ENCODE measurements at places on chromosomes 5 and 9.
A peak's percentile ranks its signal among the peaks of the same experiment; 100 is the strongest.

GRCh38 chr9:136058801-136059302 lies 36.2 kb downstream of the NACC2 start:
- H3K4me1 ChIP-seq = peaks cover 32% of the 10 kb centered on the region
- no peaks in the 10 kb centered on the region for H3K36me3 ChIP-seq
- no peak overlapping the region for H3K27ac ChIP-seq
- no peak overlapping the region for H3K4me3 ChIP-seq
- H3K27me3 ChIP-seq = no peaks in the 10 kb centered on the region
- no peak for DNase-seq

- H3K4me1 ChIP-seq = peaks cover 20% of the 10 kb centered on the region
- no peak overlapping the region for H3K4me3 ChIP-seq
- H3K27me3 ChIP-seq = no peaks in the 10 kb centered on the region
- H3K27ac ChIP-seq = no peak overlapping the region
- no peak for DNase-seq
Measured at GRCh38 chr5:134406390-134406789, 5.3 kb downstream of the CDKN2AIPNL start.

GRCh38 chr5:149094996-149095395 lies 32.1 kb upstream of the SH3TC2 start:
- H3K27me3 ChIP-seq = no peaks in the 10 kb centered on the region
- H3K27ac ChIP-seq = no peak overlapping the region
- no peaks in the 10 kb centered on the region for H3K36me3 ChIP-seq
- no peak for DNase-seq
- H3K4me1 ChIP-seq = no peaks in the 10 kb centered on the region

GRCh38 chr5:141760193-141760592 lies 78.2 kb upstream of the ARAP3 start:
- no peak overlapping the region for H3K27ac ChIP-seq
- no peaks in the 10 kb centered on the region for H3K4me1 ChIP-seq
- H3K4me3 ChIP-seq = no peak overlapping the region
- no peak for DNase-seq
- H3K36me3 ChIP-seq = no peaks in the 10 kb centered on the region

- no peak overlapping the region for H3K27ac ChIP-seq
- H3K4me1 ChIP-seq = peaks cover 30% of the 10 kb centered on the region
- H3K36me3 ChIP-seq = no peaks in the 10 kb centered on the region
- no peak overlapping the region for H3K4me3 ChIP-seq
Measured at GRCh38 chr9:114072184-114073140, 5.6 kb downstream of the AMBP start.

- peak overlapping the region; percentile 46 for H3K27ac ChIP-seq
- no peak for DNase-seq
- H3K4me3 ChIP-seq = peak overlapping the region; percentile 52
- peaks cover 37% of the 10 kb centered on the region for H3K4me1 ChIP-seq
- H3K36me3 ChIP-seq = no peaks in the 10 kb centered on the region
- no peaks in the 10 kb centered on the region for H3K27me3 ChIP-seq
Measured at GRCh38 chr5:35228310-35228709, 2.0 kb downstream of the PRLR start.

DNA sequence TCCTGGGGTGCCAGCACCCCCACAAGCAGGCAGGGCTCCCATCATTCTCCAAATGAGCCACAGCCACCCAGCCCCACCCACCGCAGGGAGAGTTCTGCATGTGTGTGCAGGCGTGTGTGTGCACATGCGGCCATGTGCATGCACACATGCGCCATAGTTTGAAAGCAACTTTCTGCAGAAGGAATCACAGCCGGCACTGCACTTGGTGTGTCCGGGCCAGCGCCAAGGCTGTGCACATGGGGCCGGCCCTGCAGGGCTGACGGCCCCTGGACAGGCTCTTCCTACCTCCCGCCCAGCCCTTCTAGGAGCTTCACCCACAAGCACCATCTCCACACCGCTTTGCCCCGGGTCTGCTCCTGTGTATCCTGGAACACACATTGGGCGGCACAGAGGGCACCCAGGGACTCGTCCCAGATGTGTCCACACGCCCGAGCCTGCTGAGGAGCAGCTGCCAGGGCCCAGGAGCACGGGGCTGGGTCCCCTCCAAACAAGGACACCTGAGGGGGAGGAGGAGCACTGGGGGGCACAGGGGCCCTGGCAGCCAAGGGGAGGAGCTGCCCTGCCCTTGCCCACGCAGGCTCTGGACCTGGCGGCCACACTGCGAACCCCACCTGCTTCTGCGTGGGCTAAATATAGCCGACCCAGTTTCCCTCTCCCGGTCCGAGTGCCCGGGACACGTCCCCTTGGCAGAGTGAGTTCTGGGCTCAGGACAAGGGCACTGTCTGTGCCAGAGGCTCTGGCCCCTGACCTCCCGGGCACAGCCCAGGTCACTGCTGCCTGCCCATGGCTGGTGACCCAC lies 19.1 kb downstream of the TPPP start:
- no peak for DNase-seq
- no peak overlapping the region for H3K4me3 ChIP-seq
- no peaks in the 10 kb centered on the region for H3K27me3 ChIP-seq
- H3K4me1 ChIP-seq = peaks cover 39% of the 10 kb centered on the region
- H3K27ac ChIP-seq = no peak overlapping the region

- H3K4me3 ChIP-seq = no peak overlapping the region
- no peak for DNase-seq
- peak overlapping the region; percentile 62 for H3K27ac ChIP-seq
- peaks cover 45% of the 10 kb centered on the region for H3K4me1 ChIP-seq
- no peaks in the 10 kb centered on the region for H3K36me3 ChIP-seq
- H3K27me3 ChIP-seq = no peaks in the 10 kb centered on the region
Measured at GRCh38 chr9:625613-626012, 215.9 kb upstream of the DMRT1 start.

DNA sequence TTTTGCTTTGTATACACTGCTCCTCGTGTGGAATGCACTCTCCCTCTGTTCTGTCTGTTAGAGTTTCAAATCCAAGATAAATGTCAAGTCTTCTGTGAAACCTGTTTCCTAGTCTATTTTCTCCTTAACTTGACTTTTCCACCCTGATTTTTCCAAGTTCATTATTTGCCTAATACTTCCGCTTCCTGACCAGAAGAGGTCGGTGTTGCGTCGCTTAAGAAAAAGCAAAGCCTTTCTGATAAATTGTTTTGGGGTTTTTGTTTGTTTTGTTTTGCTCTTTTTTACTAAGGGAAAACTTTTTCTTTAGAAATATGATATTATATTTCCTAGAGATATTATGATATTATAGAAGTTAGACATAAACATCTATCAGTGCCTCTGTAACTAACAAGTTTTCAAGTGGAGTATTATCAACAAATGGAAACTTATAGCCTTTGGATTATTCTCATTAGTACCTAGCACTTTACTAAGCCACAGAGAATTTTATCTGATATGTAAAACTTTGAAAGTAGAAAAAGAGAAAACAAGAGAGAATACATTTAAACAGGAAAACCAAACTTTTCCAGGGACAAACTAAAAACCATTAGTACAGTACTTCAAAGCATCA lies 55.8 kb downstream of the PHAX start:
- no peaks in the 10 kb centered on the region for H3K4me1 ChIP-seq
- no peak overlapping the region for H3K27ac ChIP-seq
- no peak for DNase-seq

DNA sequence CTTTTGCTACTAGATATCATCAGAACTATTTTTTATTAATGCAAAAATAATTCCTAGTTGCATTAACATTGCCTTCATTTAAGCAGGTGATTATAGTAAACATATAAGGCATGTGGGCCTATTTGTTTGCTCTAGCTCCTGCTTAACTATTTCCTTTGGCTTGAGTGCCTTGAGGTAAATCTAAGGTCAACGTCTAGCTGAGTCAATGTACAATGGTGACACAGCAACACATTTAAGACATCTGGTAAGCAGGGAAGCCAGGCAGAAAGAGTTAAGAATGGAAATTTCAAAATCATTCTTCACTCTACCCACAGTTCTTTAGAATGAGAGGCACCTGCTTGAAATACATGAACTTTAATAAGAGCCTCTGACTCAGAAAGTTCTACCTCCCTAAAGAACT lies 111.9 kb upstream of the FST start:
- H3K4me3 ChIP-seq = no peak overlapping the region
- no peak for DNase-seq
- H3K4me1 ChIP-seq = no peaks in the 10 kb centered on the region
- no peaks in the 10 kb centered on the region for H3K36me3 ChIP-seq

DNA sequence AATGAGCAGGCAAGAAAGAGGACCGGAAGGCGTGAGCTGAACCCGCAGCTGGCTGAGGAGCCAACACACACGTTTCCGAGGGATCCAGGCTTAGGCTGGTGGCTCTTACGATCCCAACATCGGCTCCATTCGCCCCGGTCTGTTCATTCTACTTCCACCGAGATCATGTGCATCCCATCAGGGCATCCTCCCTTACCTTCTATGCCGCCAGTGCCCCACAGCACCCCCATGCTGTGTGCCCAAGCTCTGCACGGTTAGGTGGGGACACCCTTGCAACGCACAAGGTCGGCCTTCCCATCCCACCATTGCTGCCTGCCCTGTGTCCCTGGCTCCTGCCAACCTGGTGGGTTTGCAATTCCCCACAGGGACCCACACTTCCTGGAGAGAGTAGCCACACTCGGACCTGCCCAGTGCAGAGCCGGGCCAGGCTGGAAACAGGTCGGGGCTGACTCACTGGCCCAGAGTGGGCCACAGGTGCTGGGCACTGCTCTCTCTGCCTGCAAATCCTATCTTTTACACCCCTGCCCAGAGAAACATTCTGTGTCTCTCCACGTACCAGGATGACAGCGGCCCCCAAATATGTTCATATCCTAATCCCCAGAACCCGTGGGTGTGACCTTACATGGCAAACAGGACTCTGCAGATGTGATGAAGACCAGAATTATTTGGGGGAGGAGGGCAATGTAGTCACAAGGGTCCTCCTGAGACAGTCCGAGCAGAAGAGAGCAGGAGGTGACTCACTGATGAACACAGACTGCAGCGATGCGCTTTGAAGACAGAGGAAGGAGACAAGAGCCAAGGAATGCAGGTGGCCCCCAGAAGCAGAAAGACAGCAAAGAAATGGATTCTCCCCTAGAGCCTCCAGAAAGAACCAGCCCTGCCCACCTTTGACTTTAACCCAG lies 182.2 kb downstream of the AUH start:
- peak; percentile 84 for DNase-seq
- H3K4me3 ChIP-seq = no peak overlapping the region
- H3K27ac ChIP-seq = no peak overlapping the region
- no peaks in the 10 kb centered on the region for H3K36me3 ChIP-seq
- no peaks in the 10 kb centered on the region for H3K27me3 ChIP-seq

GRCh38 chr5:58066557-58066956 lies 393.3 kb downstream of the PLK2 start:
- DNase-seq = no peak
- no peak overlapping the region for H3K4me3 ChIP-seq
- no peaks in the 10 kb centered on the region for H3K4me1 ChIP-seq
- no peak overlapping the region for H3K27ac ChIP-seq

DNA sequence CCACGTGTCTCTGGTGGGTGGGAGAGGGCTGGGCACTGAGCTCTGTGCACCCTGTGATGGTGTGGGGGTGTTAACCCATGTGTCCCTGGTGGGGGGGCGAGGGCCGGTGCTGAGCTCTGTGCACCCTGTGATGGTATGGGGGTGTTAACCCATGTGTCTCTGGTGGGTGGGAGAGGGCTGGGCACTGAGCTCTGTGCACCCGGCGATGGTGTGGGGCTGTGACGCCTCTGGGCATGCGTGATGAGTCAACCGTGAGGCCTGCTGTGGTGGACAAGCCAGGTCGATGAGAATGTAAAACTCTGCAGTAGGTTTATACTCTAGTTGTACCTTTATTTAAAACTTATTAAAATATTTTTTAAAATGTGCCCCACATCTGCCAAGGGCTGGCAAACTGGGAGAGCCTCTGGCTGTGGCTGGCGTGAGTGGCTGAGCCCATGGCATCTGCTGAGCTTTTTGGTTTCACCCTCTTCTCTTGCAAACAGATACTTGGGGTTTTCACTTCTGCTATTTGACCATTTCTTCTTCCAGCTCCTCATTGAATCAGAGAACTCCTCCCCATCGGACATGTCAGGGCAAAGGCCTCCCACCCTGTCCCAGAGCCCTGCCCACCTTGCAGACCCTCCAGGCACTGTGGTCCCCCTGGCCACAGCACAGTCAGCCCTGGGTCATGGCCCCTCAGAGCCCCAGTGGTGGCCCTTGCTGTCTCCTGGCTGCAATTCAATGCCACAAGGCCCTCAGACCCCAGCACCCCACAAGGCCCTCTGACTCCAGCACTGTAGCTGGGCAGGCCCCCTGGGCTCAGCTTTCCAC lies 18.5 kb upstream of the EXOC3 start:
- peaks cover 2% of the 10 kb centered on the region for H3K4me1 ChIP-seq
- DNase-seq = no peak
- no peaks in the 10 kb centered on the region for H3K27me3 ChIP-seq
- H3K27ac ChIP-seq = no peak overlapping the region

GRCh38 chr5:176724472-176724871 lies 77.2 kb downstream of the TSPAN17 start:
- DNase-seq = no peak
- no peak overlapping the region for H3K27ac ChIP-seq
- H3K4me1 ChIP-seq = no peaks in the 10 kb centered on the region
- H3K4me3 ChIP-seq = no peak overlapping the region
- no peaks in the 10 kb centered on the region for H3K36me3 ChIP-seq
- peaks cover 3% of the 10 kb centered on the region for H3K27me3 ChIP-seq

DNA sequence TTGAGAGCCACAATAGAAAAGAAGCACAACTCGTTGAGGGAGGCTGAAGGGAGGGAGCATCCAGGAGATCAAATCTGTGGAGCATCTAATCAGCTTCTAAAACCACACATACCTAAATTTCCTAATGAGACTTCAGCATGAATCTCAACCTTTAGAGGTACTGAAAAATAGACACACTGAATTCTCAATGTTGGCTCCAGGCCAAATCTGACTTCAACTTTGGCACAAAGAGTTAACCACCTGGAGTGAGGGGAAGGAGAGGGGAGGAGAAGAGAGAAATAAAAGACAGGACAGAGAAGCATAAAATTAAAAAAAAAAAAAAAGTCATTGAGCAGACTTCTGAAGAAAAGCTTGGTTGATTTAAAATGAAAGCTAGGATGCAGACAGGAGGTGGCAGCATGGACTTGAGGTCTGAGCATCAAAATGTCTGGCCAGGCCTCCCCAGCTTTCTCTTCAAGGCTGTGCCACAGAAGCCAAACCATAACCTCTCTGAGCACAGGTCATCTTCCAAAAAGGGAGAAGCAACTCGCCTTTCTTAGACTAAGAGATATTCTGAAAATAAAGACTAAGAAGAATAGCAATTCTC lies 205.6 kb downstream of the DENND1A start:
- no peaks in the 10 kb centered on the region for H3K4me1 ChIP-seq
- H3K27ac ChIP-seq = no peak overlapping the region
- no peaks in the 10 kb centered on the region for H3K36me3 ChIP-seq

GRCh38 chr9:100637787-100638186 lies 59.9 kb downstream of the CAVIN4 start:
- no peak for DNase-seq
- H3K36me3 ChIP-seq = no peaks in the 10 kb centered on the region
- H3K27me3 ChIP-seq = no peaks in the 10 kb centered on the region
- no peaks in the 10 kb centered on the region for H3K4me1 ChIP-seq
- no peak overlapping the region for H3K4me3 ChIP-seq

DNA sequence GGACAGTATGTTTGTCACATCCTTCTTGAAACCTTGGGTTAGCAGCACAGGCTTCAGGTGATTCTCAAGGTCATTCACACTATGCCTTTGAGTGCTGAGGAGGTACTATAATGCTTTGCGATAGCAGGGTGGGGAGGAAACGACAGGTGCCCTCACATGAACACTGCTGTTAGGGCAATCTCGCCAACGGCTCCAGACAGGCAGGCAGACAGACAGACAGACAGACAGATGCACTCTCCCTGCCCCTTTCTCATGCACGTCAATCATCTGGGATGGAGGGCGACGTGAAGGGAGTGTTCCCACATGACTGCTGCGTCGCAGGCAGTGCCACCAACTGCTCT lies 82.9 kb downstream of the RAPGEF1 start:
- no peaks in the 10 kb centered on the region for H3K36me3 ChIP-seq
- peak overlapping the region; percentile 53 for H3K27ac ChIP-seq
- no peak overlapping the region for H3K4me3 ChIP-seq
- no peaks in the 10 kb centered on the region for H3K27me3 ChIP-seq
- no peak for DNase-seq

Data from vagina (tissue), 2 donors.